ENCODE measurements at places on chromosomes 5 and 9.

DNA sequence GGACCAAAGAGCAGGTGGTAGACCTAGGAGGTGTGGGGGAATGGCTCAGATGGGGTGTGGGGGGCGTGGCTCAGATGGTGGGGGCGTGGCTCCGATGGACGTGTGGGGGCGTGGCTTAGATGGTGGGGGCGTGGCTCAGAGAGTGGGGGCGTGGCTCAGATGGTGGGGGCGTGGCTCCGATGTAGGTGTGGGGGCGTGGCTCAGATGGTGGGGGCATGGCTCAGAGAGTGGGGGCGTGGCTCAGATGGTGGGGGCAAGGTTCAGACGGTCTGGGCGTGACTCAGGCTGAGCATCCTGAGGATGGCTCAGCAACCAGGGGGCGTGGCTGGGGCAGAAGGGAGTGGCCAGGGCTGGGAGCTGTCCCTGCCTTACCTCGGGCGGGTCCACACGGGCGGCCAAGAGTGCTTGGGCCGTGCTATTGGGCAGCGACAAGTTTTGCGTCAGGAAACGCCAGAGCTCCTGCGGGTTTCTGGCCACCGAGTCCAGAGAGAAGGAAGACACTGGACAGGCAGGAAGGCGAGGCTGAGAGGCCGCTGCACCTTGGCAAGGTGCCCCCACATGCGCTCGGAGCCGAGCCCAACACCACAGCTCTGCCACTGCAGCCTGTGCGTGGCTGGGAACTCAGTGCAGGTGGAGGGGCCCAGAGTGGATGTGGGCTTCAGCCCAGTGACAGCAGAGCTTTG is 5.9 kb downstream of the ABCA2 start:
- DNase-seq: peak; percentile 74

GRCh38 chr9:78021697-78022096 is 9.9 kb downstream of the GNAQ start:
- no peak for DNase-seq

DNA sequence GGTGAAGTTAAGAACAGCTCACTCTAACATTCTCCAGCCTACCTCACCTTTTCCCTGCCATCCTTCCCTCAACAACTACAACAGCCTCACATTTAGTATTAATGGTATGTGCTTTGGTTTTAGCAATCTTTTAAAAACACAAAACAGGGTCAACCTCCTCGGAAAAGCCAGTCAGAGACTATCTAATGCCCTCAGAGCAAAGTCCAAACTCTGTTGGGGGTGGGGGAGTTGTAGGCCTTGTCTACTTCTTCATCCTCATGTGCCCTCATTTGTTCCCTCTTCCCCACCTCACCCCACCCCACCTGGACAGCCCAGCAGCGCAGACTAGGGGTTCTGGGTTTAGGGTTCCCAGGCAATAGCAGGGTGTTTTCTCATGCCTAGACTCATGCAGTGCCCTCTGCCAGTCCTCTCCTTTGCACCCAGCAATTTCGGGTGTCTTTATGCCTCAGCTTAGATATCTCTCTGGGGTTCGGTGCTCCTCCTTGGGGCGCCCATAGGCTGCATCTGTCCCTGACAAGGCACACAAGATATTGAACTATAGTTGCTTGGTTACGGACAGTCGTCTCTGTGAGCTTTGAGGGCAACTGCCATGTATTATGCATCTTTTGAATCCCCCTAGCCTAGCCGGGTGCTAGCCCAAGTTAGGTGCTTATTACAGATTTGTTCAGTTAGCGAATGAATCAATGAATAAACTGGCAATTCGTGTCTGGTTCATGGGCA is 762 bp upstream of the TCOF1 start:
- DNase-seq: no peak

DNA sequence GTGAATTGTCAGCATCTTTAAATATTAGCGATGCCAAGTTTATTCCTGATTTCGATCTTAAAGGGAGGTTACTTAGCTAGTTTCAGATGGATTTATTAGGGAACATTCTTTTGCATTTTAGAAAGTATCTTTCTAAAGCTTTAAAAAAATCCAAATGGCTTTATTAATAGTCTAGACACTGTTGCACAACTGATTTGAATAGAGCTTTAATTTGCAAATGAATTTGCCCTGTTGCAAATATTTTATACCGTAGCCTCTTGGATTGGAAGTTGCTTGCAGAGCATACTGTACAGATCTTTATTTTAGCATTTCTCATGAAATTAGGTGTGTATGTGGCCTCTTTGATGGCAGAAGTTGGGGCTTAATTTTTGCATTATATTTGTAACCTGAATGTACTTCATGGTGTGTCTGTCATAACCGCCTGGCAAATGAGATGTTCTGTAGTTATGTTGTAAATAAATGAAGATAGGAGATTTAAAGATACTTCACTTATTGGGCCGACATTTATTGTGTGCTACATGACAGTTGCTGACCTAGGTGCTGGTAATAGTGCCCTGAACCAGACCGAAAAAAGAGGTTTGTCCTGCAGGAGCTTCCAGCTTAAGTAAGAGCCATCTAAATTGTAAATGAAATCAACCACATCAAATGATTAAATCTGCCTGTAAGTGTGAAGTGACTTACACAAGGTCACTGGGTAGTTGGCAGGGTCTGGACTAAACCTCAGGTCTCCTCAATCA is 1.8 kb downstream of the TCERG1 start:
- no peak for DNase-seq

GRCh38 chr5:180007582-180007981 is 64.0 kb downstream of the RNF130 start:
- DNase-seq: peak; percentile 99

- DNase-seq: no peak
Measured at GRCh38 chr5:636951-637350, 24.8 kb downstream of the CEP72 start.

GRCh38 chr5:171801-172331 is 19.4 kb upstream of the LRRC14B start:
- DNase-seq: no peak

DNA sequence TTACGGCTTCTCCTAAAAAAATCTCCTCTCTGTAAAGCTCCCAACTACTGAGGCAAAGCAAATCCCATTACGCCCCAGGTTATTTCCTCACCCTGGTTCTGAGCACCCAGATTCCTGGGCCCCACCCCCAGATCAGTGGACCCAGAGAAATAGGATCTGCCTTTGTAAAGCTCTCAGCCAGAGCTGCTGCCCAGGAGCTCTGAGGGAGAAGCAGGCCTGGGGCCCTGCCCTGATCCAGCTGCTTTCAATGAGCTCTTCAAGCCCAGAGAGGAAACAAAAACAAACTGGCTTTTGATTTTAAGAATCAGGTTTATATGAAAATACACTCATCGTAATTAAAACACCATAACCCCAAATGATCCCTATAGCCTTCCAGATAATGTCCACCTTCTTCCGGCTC is 124.5 kb downstream of the C5orf15 start:
- peak; percentile 65 for DNase-seq

GRCh38 chr5:40826489-40827187 is 8.4 kb downstream of the RPL37 start:
- DNase-seq: no peak

GRCh38 chr5:110034056-110034600 is 344.4 kb downstream of the MAN2A1 start:
- DNase-seq: no peak
